ENCODE measurements at places on chromosomes 11 and 22.

GRCh38 chr11:133399855-133400625, 132.3 kb downstream of the OPCML start:
- H3K4me1 ChIP-seq: no peaks in the 10 kb centered on the region
- H3K36me3 ChIP-seq: no peaks in the 10 kb centered on the region
- H3K27me3 ChIP-seq: no peaks in the 10 kb centered on the region
- no peak overlapping the region for H3K4me3 ChIP-seq

GRCh38 chr11:105582497-105582896, 27.4 kb upstream of the GRIA4 start:
- no peaks in the 10 kb centered on the region for H3K4me1 ChIP-seq
- H3K4me3 ChIP-seq: no peak overlapping the region
- no peak for DNase-seq
- no peak overlapping the region for H3K27ac ChIP-seq
- H3K36me3 ChIP-seq: no peaks in the 10 kb centered on the region
- no peaks in the 10 kb centered on the region for H3K27me3 ChIP-seq

DNA sequence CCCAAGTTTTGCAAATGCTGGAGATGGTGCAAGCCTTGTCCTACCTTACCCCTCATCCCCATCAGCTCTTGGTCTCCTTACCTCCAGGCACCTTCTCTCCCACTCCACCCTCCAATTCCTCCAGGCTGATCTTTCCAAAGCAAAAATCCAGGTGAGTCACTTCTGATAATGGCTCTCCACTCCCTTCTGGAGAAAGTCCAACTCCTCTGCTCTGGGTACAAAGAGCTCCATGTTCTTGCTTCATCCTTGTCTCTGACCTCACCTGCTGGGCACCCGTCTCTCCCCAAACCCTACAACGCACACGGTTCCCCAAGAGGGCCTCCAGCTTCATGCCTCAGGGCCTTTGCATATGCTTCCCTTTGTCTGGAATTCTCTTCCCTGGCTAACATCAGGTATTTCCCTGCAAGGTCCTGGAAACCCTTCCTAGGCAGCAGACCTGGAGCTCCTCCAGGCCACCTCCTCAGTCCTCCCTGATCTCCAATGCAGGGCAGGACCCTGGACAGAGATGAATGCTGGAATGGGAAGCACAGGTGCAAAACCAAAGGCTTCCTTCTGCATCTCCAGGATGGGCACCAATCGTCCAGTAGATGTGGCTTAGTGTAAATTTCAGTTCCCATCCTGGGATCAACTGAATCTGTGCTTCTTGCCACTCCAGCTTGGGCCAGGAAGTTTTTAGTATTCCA, 22.7 kb downstream of the IFT27 start:
- no peaks in the 10 kb centered on the region for H3K36me3 ChIP-seq
- H3K27ac ChIP-seq: no peak overlapping the region
- no peak overlapping the region for H3K4me3 ChIP-seq
- peaks cover 5% of the 10 kb centered on the region for H3K4me1 ChIP-seq
- DNase-seq: no peak
- no peaks in the 10 kb centered on the region for H3K27me3 ChIP-seq

DNA sequence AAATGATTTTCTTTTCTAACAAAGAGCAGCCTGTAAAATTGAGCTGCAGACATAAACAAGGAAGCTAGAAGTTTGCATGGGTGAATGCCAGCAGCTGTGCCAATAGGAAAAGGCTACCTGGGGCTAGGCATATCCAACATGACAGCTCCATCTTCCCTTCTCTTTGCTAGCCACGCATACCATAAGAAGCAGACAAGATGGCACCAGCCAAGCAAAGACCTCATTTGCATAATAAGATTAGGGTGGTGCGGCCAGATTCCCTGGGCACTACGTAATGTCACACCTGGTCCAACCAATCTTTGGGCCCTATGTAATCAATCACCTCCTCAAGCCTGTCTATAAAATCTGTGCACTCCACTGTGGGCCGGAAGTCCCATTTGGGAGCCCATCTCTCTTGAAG, 108.3 kb downstream of the SWAP70 start:
- DNase-seq: no peak
- no peaks in the 10 kb centered on the region for H3K27me3 ChIP-seq
- no peak overlapping the region for H3K27ac ChIP-seq

GRCh38 chr22:24405631-24406321, 21.6 kb upstream of the ADORA2A start:
- no peak overlapping the region for H3K27ac ChIP-seq
- H3K4me3 ChIP-seq: no peak overlapping the region
- DNase-seq: no peak
- H3K4me1 ChIP-seq: peaks cover 10% of the 10 kb centered on the region
- peaks cover 8% of the 10 kb centered on the region for H3K36me3 ChIP-seq

DNA sequence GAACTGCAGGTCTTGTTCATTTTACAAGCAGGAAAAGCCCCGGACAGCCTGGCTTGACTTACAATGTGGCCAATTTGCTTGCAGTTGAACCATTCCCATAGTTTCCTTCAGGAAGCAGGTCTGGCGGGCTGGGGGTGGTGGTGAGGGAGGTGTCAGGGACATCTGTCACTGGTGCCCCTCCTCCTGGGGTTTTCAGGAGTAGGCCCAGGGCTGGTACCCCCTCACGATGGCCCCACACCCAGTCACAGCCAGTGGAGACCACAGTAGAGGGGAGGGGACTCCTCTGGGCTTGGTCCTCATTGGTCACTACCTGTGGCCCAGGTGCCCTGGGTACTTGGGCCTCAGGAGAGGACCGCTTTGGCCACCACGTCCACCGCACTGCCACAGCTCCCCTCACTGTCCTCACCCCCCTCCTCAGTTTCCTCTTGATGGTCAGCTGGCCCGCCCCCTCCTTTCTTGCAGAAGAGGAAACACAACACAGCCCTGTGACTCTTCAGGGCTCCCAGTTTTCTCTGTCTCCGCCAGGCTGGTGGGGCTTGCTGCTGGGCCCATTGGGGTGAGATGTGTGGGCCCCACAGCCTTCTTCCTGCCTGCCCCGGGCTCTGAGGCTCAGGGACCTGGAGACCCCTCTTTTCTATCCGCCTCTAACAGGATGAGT, 39.8 kb upstream of the SHISAL1 start:
- H3K27ac ChIP-seq: no peak overlapping the region
- H3K27me3 ChIP-seq: no peaks in the 10 kb centered on the region
- no peaks in the 10 kb centered on the region for H3K4me1 ChIP-seq

- no peaks in the 10 kb centered on the region for H3K36me3 ChIP-seq
- H3K4me1 ChIP-seq: peaks cover 13% of the 10 kb centered on the region
- peaks cover 12% of the 10 kb centered on the region for H3K27me3 ChIP-seq
- no peak overlapping the region for H3K4me3 ChIP-seq
- peak; percentile 7 for DNase-seq
Measured at GRCh38 chr22:29480512-29481264, 670 bp downstream of the NEFH start.

- peaks cover 2% of the 10 kb centered on the region for H3K27me3 ChIP-seq
- no peaks in the 10 kb centered on the region for H3K4me1 ChIP-seq
- no peaks in the 10 kb centered on the region for H3K36me3 ChIP-seq
- H3K4me3 ChIP-seq: no peak overlapping the region
- no peak for DNase-seq
Measured at GRCh38 chr11:15816260-15816871, 540.0 kb downstream of the SOX6 start.

GRCh38 chr11:128687321-128687720, 6.6 kb upstream of the FLI1 start:
- H3K4me3 ChIP-seq: peak overlapping the region; percentile 41
- peaks cover 34% of the 10 kb centered on the region for H3K4me1 ChIP-seq
- no peak overlapping the region for H3K27ac ChIP-seq
- peaks cover 19% of the 10 kb centered on the region for H3K27me3 ChIP-seq

GRCh38 chr11:1928470-1928890, 9.0 kb downstream of the TNNT3 start:
- no peaks in the 10 kb centered on the region for H3K27me3 ChIP-seq
- no peaks in the 10 kb centered on the region for H3K4me1 ChIP-seq
- H3K36me3 ChIP-seq: no peaks in the 10 kb centered on the region
- no peak overlapping the region for H3K27ac ChIP-seq
- no peak for DNase-seq

- H3K36me3 ChIP-seq: no peaks in the 10 kb centered on the region
- no peaks in the 10 kb centered on the region for H3K27me3 ChIP-seq
- no peak overlapping the region for H3K27ac ChIP-seq
- no peak overlapping the region for H3K4me3 ChIP-seq
- DNase-seq: no peak
- H3K4me1 ChIP-seq: no peaks in the 10 kb centered on the region
Measured at GRCh38 chr11:25612806-25613205, 719.1 kb upstream of the ANO3 start.

GRCh38 chr11:120335556-120335907, 681 bp upstream of the ARHGEF12 start:
- peak overlapping the region; percentile 54 for H3K27ac ChIP-seq
- H3K36me3 ChIP-seq: no peaks in the 10 kb centered on the region
- H3K4me3 ChIP-seq: peak overlapping the region; percentile 64
- H3K4me1 ChIP-seq: peaks cover 43% of the 10 kb centered on the region
- DNase-seq: peak; percentile 42
